ENCODE measurements at places on chromosomes 1 and 21.
A peak's percentile ranks its signal among the peaks of the same experiment; 100 is the strongest.

GRCh38 chr1:236645016-236645680 lies 40.8 kb upstream of the HEATR1 start:
- no peak for DNase-seq
- H3K4me1 ChIP-seq = no peaks in the 10 kb centered on the region
- no peak overlapping the region for H3K27ac ChIP-seq
- no peak overlapping the region for H3K4me3 ChIP-seq
- no peaks in the 10 kb centered on the region for H3K36me3 ChIP-seq

- no peaks in the 10 kb centered on the region for H3K36me3 ChIP-seq
- peak within 1 kb of the TSS; percentile 96 for H3K27ac ChIP-seq
- peak; percentile 59 for DNase-seq
- no peaks in the 10 kb centered on the region for H3K27me3 ChIP-seq
- peak within 1 kb of the TSS; percentile 86 for H3K4me3 ChIP-seq
Measured at GRCh38 chr1:151060007-151060656, at the start of gene MLLT11. MLLT11 (plus strand) TSS chr1:151060397; CDS start chr1:151067225, 6,828 bp downstream.

- DNase-seq = peak; percentile 49
- no peak overlapping the region for H3K4me3 ChIP-seq
- H3K36me3 ChIP-seq = no peaks in the 10 kb centered on the region
- no peaks in the 10 kb centered on the region for H3K27me3 ChIP-seq
- H3K27ac ChIP-seq = no peak overlapping the region
- peaks cover 3% of the 10 kb centered on the region for H3K4me1 ChIP-seq
Measured at GRCh38 chr1:247440001-247440620, 17.8 kb downstream of the OR2B11 start.

- H3K27me3 ChIP-seq = no peaks in the 10 kb centered on the region
- no peaks in the 10 kb centered on the region for H3K4me1 ChIP-seq
- H3K36me3 ChIP-seq = no peaks in the 10 kb centered on the region
- no peak for DNase-seq
Measured at GRCh38 chr1:28642056-28642846, 616 bp downstream of the TAF12 start.

DNA sequence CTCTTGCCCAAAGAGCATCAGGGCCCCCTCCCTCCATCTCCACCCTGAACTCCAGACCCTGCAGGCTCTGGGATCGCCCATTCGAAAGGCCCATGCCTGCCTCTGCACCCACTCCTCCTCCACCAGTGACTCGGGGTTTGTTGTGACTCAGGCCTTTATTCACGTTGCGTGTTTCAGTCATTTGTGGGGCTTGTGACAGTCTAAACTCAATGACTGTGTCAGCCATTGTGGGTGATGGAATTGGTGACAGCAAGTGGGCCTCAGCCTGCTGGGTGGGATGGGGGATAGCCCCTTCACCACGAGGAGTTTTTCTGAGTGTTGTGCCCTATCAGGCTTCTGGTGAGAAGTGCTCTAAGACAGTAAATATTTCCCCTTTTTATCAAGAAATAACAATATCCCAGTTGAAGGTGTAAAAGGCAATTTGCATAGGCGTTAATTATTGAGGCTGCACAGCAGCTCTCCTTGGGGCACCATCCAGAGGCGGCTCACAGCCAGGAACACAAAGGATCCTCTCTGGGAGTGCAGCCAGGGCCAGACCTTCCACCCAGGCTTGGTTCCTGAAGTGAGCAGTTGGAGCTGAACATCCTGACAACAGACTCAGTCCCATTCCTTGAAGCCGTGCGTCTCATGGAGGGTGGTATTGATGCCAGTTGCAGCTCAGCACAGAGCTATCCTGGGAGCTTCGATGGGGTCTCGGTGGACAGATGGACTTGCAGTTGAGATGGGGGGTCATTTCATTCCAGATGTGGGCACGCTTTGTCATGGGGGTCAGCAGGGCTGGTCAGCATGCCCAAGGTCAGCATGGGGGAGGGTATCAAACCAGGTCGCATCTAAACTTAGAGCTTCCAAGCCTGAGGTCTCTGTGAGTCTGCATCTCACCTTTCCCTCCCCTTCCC lies 135.6 kb upstream of the CACNA1E start:
- no peaks in the 10 kb centered on the region for H3K27me3 ChIP-seq
- no peaks in the 10 kb centered on the region for H3K36me3 ChIP-seq
- no peaks in the 10 kb centered on the region for H3K4me1 ChIP-seq
- no peak for DNase-seq
- no peak overlapping the region for H3K27ac ChIP-seq

Measured in Peyer's patch (tissue), 4 donors.